ENCODE measurements at places on chromosomes 7 and 10.

GRCh38 chr10:1121271-1121970 is 65.2 kb downstream of the WDR37 start:
- no peak for DNase-seq

DNA sequence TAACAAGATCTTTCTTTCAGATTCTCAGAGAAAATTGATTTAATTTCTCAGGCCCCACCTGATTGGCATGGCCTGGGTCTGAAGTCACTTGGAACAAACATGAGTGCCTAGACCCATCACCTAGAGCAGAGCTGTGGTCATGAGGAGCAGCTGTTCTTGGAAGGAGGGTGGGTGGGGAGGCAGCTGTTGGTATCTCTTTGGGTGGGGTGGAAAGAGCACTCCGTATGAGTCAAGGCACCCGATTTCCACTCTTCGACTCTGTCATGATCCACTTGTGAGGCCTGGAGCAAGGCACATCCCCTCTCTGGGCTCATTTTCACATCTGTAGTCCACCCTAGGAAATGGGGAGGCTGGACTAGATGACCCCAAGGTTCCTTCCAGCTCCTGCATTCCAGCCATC is 156.7 kb downstream of the C10orf105 start:
- no peak for DNase-seq

DNA sequence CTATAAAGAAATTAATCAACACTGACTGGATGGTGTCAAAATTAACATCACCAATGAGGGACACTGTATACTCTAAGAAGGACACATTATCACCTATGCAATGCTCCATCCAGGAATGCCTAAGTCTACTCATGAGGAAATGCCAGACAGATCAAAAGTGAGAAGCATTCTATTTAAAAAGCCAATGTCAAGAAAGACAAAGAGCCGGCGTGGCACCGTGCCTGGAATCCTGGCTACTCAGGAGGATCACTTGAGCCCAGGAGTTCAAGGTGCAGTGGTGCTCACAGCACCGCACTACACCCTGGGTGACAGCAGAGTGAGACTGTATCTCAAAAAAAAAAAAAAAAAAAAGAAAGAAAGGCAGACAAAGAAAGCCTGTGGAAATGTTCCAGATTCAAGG is 45.5 kb upstream of the ANAPC16 start:
- DNase-seq: no peak

GRCh38 chr7:128115821-128116723 is 84.8 kb upstream of the LRRC4 start:
- DNase-seq: no peak

DNA sequence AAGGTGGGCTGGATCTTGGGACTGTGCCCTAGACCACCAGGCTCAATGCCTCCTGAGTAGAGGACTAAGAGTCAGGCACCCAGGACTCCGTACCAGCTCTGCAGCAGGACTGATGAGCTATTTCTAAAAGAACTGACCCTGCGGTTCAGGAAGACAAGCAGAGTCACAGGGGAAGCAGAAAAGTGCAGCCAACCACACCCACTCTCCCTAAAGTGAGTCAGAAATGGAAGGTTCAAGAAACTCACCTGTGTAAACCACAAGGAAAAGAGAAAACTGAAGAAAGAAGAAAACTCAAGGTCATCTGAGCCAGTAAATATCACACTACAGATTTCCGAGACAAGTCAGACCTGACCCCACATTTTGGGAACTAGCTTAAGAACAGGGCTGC is 2.5 kb downstream of the PARP12 start:
- no peak for DNase-seq

- DNase-seq: no peak
Measured at GRCh38 chr7:5230265-5231067, 40.4 kb downstream of the WIPI2 start.

DNA sequence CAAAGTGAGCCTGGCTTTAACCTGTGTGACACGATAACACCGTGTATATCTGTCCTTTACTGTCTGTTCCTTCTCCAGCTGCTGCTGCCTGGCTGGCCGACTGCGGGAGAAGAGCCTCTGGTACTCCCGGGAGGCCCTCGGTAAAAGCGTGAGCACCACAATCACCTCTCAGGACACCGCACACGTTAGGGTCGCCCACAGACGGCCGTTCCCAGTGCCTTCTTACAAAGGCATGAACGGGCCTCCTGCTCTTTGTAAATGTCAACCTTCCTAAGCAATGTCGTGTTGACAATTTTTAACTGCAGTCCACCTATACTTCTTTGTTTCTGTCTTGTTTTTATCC is 177.6 kb downstream of the DIP2C start:
- no peak for DNase-seq

- no peak for DNase-seq
Measured at GRCh38 chr10:7551289-7551688, 115.5 kb downstream of the ITIH5 start.

- no peak for DNase-seq
Measured at GRCh38 chr10:105797234-105797890, 1156.3 kb downstream of the SORCS3 start.

- DNase-seq: no peak
Measured at GRCh38 chr7:108014747-108015682, 12.1 kb upstream of the LAMB1 start.

DNA sequence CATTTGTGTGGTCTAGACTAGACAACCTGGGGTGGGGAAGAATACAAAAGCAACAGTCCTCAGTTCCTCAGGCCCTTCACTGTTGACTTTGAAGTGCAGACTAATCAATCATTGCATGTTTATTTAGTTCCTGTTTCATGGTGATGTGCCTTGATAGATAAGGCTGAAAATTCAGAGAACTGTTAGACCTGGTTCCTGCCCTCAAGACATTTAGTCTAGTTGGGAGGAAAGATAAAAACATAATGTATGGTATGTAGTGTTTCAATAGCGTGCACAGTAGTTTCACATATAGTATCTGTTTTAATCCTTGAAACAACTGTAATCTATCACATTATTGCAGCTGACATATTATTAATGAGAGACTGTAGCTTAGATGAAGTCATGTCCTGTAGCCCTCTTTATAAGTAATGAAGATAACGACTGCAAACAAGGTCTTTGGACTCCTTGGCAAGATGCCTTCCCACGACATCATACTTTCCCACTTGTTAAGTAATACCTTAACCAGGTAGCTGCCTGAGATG is 124.0 kb downstream of the CELF2 start:
- DNase-seq: no peak

DNA sequence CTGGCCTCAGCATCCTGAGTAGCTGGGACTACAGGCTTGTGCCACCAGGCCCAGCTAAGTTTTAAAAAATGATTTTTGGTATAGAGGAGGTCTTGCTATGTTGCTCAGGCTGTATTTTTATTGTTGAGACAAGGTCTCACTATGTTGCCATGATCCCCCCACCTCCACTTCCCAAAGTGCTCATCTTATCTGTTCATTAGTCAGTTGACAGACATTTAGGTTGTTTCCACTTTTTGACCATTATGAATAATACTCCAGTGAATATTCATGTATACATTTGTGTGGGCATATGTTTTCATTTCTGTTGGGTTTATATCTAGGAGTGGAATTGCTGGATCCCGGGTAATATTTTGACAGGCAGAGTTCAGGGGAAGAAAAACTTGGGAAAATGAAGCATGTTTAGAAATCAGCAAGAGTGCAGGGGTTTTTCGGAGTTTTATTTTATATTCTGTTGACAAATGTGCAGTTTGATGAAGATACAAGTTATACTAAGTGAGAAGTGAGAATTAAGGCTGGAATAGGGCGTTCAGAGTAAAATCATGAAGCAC is 2.7 kb upstream of the SCD start:
- DNase-seq: no peak

Data from activated naive CD4-positive, alpha-beta T cell treated with anti-CD3 and anti-CD28 coated beads, Interleukin-2, amount 50 U/mL, for 16 hours (primary cell).